ENCODE measurements at places on chromosomes 1 and 21. TPM values are rescaled to one million over a fixed set of nuclear protein-coding genes. Genes with fewer than 3 reads are reported as not detected.

PLK3 gene
- total RNA-seq = 28.8 TPM

GABPA gene
- 35.3 TPM for total RNA-seq

CRNN gene
- total RNA-seq = not detected

GNPAT gene
- total RNA-seq = 54.8 TPM

PRSS38 gene
- total RNA-seq = not detected

PTPRC gene
- not detected for total RNA-seq

CHIT1 gene
- total RNA-seq = not detected

DMRTA2 gene
- total RNA-seq = 0.18 TPM

CELF3 gene
- not detected for total RNA-seq

ZBTB7B gene
- 14.0 TPM for total RNA-seq

LRRC7 gene
- not detected for total RNA-seq

EBNA1BP2 gene
- 59.4 TPM for total RNA-seq

ERVH48-1 gene
- total RNA-seq = not detected

ADAMTS5 gene
- 4.6 TPM for total RNA-seq

THEM5 gene
- total RNA-seq = not detected

MYCBP gene
- total RNA-seq = 10.5 TPM

CELA3B gene
- not detected for total RNA-seq

RIMKLA gene
- total RNA-seq = 0.09 TPM

TRIM67 gene
- total RNA-seq = not detected

UTS2 gene
- total RNA-seq = not detected

CELA3A gene
- not detected for total RNA-seq

LMX1A gene
- total RNA-seq = not detected

CCDC27 gene
- total RNA-seq = not detected

PRAMEF18 gene
- total RNA-seq = not detected

ERRFI1 gene
- 46.4 TPM for total RNA-seq

ZNF683 gene
- total RNA-seq = not detected

DPYD gene
- 183 TPM for total RNA-seq

SYPL2 gene
- 1.7 TPM for total RNA-seq

FAM76A gene
- total RNA-seq = 15.6 TPM

All from fibroblast of the aortic adventitia (primary cell).